ENCODE measurements at places on chromosomes 12 and 14.

GRCh38 chr14:71985538-71986189 lies 53.4 kb downstream of the RGS6 start:
- no peak for DNase-seq

GRCh38 chr14:66120402-66120801 lies 365.8 kb upstream of the CCDC196 start:
- DNase-seq, result no peak

GRCh38 chr12:34294137-34294536 lies 271.8 kb downstream of the ALG10 start:
- no peak for DNase-seq

GRCh38 chr12:71854594-71854993 lies 15.0 kb downstream of the TBC1D15 start:
- DNase-seq, result no peak

DNA sequence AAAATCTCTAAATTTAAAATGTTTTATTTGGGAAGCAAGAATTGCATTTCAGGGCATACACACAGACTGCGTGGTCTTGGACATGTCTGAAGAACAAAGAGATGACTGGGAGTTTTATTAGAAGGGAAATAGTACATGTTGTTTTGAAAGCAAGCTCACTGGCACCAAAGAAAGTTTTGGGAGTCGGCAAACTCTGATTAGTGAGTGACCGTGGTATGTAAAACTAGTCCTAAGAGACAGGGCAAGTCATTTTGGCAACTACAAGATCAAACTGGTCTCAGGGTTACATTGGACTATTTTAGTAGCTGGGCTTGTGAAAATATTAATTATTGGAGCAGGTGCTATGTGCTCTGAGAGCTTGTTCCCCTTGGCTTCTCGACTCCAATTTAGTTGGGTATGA lies 14.9 kb downstream of the TMEM116 start:
- DNase-seq, result no peak

DNA sequence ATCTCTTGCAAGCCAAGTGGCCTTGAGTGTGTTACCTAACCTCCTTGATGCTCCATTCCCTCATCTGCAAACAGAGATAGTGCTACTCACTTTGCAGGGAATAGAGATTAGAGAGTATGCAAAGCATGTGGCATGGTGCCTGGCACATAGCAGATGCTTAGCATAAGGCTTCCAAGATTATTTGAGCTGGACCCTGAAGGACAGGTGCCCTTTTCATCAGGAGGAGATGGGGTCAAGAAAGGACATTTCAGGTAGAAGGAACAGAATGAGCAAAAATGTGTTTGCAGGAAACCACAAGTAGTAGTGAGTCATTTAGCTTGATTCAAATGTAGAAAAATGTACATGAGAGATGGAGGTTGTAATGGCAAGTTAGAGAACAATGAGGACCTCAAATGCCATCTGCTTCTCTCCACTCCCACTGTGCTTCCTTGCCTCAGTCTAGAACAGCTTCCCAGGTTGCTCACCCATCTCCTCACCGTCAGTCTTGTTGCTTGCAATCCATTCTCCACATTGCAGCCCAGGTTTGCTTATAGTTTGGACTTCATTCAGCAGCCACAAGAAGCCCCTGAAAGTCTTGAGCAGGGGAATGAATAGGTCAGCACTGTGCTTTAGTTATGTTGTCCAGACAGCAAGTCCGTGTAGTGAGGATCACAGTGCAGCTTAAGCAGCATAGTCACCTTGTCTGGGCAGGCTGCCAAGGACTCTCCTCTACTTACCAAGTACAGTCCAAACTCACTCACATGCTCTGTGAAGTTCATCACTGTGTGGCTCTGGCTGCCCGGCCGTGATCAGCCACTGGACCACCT lies 536.3 kb upstream of the CCDC196 start:
- no peak for DNase-seq
